ENCODE measurements at places on chromosomes 2 and 18. TPM values are rescaled to one million over a fixed set of nuclear protein-coding genes. Genes with fewer than 3 reads are reported as not detected.
A peak's percentile ranks its signal among the peaks of the same experiment; 100 is the strongest.

The PXDN gene
- 38.1 TPM for total RNA-seq

The TUBB8B gene
- total RNA-seq = not detected

The FKBP1B gene
- total RNA-seq = 11.1 TPM

GRCh38 chr2:199602896-199603717 is 145.4 kb upstream of the SATB2 start:
- no peak for DNase-seq

DNA sequence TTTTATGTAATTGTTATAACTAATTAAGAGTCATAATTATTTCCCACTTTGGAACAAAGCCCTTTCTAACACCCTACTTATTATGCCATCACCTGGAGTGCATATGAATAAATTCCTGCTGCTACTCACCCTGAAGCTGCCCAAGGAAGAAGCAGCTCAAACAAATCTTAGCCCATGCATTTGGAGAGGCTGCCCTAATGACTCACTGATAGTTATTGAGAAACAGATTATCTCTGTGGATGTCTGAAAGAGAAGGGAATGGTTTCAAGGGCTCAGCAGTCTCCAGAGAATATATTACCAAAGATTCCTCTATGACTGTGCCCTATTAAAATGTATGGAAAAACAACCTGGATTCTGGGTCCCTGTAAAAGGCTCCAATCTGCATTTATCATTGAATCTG is 81.0 kb downstream of the GPR39 start:
- DNase-seq = no peak

- DNase-seq = no peak
These were observed 17.4 kb downstream of the NRP2 start for GRCh38 chr2:205699515-205700289.

DNA sequence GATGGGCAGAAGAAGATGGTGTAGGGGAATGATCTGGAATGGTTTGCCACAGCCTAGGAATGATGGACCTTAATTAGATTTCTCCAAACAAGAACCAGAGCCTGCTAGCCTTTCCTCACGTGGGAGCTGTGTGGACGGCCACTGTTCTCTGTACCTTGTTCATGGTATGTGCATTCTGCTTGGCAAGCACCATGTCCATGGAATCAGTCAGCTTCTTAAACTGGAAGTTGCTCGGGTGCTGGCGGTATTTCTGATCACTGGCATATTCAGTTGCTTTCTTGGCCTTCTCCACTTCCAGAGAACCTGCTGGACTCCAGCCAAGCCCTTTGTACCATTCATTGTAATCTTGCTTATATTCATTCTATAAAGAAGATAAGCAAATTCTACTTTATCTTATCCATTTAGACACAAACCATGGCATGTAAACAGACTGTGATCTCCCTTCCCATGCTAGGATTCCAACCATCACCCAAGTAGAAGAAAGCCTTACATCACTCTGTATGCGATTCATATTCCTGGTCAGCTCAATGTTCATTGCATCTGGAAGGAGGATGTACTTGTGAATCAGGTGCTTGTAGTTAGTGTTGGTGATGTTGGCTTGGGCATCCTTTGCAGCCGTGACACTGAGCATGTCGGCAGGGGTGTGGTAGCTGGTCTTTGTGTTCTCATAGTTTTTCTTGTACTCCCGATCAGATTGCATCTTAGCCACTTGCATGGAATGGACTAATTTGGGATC is 78.4 kb downstream of the NEB start:
- no peak for DNase-seq

DNA sequence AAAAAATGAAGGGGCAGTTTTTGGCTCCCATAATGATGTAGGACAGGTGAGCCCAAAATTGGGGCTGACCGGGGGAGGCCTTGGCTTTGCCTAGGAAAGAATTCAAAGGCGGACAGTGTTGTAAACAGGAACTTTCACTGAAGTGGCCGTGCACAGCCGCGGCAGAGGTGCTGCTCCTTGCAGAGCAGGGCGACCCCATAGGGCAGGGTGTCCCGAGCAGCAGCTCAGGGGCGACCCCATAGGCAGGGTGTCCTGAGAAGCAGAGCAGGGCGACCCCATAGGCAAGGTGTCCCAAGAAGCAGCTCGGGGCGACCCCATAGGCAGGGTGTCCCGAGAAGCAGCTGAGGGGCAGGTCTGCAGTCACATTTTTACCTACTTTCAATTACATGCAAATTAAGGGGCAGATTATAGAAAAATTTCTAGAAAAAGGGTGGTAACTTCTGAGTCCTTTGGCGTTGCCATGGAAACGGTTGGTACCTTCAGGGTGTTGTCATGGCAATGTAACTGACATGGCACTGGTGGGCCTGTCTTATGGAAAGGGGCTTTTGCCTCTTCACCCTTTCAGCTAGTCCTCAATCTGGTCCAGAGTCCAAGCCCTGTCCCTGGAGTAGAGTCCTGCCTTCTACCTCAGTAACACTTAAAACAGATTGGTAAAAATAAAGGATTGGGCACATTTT is 134.5 kb downstream of the FBXO15 start:
- DNase-seq = no peak

GRCh38 chr2:205700331-205701132 is 18.2 kb downstream of the NRP2 start:
- no peak for DNase-seq

DNA sequence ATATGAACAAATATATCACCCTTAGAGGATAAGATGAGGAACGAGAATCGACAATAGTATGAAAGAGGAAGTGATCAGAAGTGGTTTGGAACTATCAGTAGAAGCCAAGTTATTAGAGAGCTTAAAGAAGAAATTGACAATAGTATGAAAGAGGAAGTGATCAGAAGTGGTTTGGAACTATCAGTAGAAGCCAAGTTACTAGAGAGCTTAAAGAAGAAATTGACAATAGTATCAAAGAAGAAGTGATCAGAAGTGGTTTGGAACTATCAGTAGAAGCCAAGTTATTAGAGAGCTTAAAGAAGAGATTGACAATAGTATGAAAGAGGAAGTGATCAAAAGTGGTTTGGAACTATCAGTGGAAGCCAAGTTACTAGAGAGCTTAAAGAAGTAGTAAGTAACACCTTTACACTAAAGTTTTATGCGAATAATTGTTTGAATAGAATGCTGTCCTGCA is 175.5 kb downstream of the ZNF407 start:
- DNase-seq = no peak

GRCh38 chr2:208916881-208917280 is 507.0 kb upstream of the MAP2 start:
- DNase-seq = no peak

GRCh38 chr2:215161301-215161829 is 22.9 kb upstream of the ABCA12 start:
- DNase-seq = no peak

DNA sequence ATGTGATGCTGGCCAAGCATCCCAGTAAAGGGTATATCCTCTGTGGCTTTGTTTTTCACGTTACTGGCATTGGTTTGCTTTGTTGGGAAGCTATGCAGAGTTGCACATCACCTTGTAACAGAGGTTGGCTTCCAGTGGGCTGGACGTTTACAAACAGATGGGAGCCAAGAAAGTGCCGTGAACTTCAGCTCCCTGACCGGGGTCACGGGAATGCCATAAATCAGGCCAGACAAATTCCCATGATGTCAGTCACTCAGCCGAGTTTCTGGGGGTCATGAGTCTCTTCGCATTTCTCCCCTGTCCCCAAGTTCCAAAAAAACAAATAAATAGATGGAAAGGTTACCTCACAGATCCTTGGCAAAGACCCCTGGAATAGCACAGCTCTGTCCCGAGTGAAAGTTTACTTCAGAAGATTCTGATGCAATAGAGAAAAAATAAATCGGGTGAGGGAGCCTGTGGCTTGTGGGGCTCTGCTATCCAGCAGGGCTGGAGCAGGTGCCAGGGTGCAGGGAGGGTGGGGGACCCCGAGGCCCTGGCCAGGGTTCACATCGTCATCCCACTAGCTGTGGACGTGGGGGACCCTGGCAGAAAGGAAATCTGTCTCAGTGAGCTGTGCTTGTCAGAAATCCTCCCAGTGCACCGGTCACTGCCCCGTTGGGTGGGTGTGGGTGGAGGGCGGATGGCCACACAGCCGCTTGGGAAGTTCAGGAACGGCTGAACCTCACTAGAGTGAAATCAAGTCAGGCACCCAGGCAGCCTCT is 27.8 kb downstream of the TWIST2 start:
- DNase-seq = peak; percentile 51

- no peak for DNase-seq
These were observed 80.6 kb upstream of the ZFP36L2 start for GRCh38 chr2:43307046-43307445.

GRCh38 chr2:182946958-182947369 is 80.5 kb upstream of the FRZB start:
- no peak for DNase-seq

Measured in sciatic nerve (tissue), 2 donors.